ENCODE measurements at places on chromosomes 2 and 18.

DNA sequence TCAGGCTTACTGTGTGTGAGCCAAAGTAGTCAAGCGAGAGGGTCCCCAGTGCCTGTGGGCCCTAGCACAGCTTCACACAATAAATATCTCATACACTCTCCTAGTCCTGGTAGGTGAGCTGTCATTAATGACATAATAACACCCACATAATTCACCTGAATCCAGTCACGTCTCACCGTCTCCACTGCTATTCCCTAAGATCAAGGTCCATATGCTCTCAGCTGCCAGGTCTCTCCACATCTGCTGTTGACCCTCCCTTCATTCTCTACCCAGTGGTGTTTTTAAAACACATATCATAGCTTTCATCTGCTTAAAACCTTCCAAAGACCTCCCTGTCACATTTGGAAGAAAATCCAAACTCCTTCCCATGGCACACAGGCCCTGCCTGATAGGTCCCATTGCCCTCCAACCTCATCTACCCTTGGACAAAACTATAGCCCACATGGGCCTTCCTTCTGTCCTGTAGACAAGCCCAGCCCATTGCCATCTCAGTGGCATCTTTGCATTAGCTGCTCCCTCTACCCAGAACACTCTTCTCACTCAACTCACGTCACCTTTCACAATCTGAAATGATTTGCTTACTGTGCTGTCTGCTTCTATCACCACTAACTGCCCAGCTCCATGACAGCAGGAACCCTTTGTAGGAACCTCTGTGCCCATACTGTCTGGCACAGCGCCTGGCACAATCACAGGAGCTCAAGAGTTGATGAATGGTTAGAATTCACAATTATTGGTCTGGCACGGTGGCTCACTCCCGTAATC is 7.5 kb downstream of the KCNG3 start:
- DNase-seq = no peak

GRCh38 chr2:140892436-140892835 is 1238.4 kb downstream of the LRP1B start:
- DNase-seq = no peak

GRCh38 chr2:119245076-119245840 is 21.6 kb downstream of the STEAP3 start:
- no peak for DNase-seq

DNA sequence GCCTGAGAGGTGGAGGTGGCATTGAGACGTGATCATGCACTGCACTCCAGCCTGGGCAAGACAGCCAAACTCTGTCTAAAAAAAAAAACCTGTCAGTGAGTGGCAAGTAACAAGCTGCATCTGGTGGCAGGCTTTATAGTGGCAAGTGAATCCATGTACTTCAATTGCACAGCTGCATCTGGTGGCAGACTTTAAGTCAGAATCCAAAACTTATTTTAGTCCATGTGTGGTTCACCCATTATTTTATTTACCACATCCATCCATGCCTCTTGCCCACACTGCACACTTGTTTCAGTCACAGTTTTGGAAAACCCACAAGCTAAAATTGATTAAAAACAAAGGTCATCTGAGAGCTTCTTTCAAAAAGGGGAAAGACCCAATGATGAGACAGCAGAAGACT is 1636.4 kb upstream of the NXPH2 start:
- no peak for DNase-seq

- no peak for DNase-seq
Measured at GRCh38 chr2:197278799-197279763, 31.5 kb downstream of the ANKRD44 start.

- DNase-seq = no peak
Measured at GRCh38 chr18:56532176-56532840, 106.1 kb downstream of the TXNL1 start.

- no peak for DNase-seq
Measured at GRCh38 chr18:52345428-52345827, 5.4 kb downstream of the DCC start.

GRCh38 chr2:85275984-85276540 is 51.7 kb downstream of the TGOLN2 start:
- DNase-seq = no peak

DNA sequence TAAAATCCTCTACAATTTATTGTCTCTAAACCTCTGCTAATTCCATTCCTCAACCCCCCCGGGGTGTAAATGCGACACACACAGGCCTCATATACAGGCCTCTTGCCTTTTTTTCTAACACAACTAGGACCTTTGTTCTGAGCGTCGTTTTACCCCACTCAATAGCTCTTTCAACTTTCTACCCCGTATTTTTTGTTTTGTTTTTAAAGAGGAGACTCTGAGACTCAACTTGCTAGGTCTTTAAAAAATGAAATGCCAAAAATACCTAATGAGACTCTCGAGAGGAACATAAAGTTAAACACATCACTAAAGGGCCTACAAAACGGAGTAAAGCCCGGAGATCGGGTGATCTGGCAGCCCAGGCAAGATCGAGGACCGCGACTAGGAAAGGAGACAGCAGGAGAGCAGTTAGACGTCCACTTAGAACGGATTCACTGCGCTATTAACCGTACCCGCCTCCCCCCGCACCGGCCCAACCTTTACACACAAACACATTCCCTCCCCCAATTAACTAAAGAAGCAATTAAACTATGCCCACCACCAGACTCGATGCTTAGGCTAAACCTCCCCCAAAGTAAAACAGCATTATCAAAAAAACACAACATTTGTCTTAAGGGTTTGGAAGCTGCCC is 1.7 kb downstream of the TRIP12 start:
- DNase-seq = no peak
